SW480 (cell line): ENCODE measurements at places on chromosomes 7 and 10.

DNA sequence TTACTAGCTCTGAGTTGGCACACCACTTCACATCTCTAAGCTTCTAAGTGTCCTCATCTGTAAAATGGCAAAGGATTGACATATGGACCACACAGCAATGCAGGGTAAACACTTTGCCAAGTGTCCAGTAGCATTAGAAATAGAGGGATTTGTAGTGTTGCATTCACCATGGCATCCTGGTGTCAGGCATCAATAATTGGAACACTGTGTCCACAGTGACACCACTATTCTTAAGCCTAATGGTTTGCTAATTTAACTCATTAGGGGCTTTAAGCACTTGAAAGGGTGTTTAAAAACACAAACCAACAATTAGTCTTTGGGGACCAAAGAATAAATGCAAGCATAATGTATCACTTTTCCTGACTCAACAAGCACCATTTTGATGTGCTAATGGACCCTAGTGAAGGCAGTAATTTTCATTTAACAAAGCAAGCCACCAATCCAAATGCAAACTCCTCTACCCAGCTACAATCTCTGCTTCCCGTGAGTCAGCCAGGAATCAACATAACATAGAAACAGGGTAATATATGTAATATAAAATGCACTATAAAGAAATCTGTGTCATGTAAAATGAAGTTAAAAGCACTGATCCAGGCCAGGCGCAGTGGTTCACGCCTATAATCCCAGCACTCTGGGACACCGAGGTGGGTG lies 75.9 kb downstream of the FAM204A start:
- DNase-seq, result no peak

GRCh38 chr10:27838361-27838760 lies 92.7 kb upstream of the MKX start:
- DNase-seq, result no peak

- DNase-seq, result no peak
Observed at GRCh38 chr7:2571409-2571808, 12.6 kb downstream of the IQCE start.

DNA sequence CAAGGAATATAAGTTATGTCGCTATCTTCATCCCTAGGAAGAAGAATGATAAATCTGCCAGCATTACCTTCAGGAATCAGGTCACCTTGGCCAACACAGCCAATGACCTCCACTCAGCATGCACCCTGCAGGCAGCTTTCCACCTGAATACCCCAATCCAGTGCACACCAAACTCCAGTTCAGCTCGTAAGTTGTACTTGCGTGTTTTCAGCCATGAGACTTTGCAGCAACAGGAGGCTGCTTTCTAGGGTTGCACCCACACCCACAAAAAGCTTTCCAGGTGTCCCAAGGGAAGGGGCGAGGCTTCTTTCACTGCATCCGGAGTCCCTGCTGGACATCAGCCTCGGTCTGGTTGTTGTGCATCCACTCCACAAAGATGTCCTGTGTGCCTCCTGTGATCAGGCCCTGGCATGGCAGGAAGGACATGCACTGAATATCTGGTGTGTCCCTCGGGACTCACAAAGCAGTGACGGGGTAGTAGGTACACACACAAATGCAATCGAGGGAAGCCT lies 282.9 kb downstream of the GRID1 start:
- no peak for DNase-seq

DNA sequence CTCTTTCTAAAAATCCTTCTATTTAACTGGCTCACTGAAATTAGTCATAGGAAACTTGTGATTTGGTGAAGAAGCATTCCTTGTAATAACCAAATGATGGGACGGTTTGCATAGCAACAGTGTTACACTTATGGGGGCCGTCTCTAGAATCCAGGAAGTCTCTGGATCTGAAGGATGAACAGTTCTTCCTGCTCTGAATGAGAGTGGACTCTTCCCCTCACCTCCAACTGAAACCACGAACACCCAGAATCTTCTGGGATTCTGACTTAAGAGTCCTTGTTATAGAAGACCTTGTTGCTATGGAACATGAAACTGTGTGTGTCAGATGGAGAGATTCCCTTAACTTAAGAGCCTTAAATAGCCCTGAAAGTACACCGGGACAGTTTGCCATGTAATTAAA lies 23.2 kb downstream of the NOLC1 start:
- DNase-seq, result no peak

DNA sequence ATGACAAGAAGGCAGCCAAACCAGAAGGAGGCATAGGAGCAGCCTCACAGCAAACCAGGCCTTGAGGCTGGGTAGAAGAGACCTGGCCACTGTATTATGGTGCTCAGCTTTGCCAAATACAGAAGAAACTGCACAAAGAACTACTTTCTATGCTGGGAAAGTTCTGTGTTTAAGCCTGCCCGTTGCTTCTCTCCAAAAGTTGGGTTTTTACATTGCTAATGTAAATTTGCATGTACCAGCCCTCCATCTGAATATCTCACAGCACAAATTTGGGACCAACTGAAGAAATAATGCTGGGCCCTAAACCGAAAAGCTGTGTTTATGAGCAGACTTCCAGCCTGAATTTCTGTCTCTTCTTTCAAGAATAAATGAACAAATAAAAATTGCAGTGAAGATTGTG lies 145.0 kb downstream of the TFEC start:
- no peak for DNase-seq

GRCh38 chr7:106812027-106812643 lies 52.9 kb upstream of the PIK3CG start:
- no peak for DNase-seq

- DNase-seq, result no peak
Observed at GRCh38 chr10:11262494-11263345, 245.0 kb downstream of the CELF2 start.
